ENCODE measurements at places on chromosomes 4 and X.

DNA sequence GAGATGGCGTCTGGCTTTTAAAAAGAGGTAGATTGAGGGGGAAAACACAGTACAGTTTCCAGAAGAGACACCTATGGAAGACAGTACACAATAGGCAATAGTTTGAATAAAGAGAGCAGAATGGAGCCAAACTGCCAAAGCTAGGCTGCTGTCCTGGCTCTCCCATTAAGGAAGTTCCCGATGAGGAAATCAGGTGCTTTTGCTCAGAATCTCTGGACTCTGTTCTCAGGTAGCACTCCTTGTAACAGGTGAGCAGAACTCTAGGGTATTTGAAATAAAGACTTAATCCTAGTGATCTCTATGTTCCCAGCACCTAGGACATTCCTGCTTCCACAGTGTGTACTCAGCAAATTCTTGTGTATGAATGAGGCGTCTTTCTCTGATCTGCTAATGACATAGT is 1.6 kb downstream of the EGF start:
- no peak for DNase-seq

GRCh38 chrX:16320765-16321355 is 153.6 kb downstream of the MAGEB17 start:
- no peak for DNase-seq

DNA sequence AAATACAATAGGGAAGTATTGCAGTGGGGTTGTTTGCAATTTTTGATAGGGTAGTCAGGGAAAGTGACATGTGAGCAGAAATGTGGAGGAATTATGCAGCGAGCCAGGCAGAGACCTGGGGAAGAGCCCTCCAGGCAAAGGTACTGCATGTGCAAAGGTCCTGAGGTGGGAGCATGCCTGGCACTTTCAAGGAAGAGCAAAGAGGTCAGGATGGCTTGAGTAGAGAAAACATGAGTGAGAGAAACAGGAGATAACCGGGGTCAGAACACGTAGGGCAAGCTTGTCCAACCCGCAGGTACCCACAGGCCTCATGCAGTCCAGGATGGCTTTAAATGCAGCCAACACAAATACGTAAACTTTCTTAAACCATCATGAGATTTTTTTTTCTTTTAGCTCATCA is 71.0 kb downstream of the COQ2 start:
- no peak for DNase-seq

GRCh38 chr4:138475116-138475515 is 233.0 kb upstream of the SLC7A11 start:
- DNase-seq, result no peak

DNA sequence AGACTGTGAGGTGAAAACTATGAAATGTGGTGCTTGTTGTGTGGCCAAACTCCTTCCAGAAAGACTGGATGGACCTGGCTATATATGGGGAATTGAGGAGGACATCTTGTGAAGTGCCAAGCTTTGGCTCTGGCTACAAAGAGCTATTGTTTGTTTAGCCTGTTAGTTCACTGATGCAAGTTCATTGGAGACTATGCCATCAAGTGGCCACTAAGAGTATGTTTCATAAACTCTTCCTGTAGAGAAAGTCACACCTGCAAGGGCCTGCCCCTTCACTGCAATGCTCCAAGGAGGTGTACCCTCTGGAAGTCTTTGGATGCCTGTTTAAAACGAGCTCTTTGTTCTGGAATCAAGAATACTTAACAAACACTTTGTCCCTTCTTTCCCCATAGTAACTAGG is 382.0 kb downstream of the GABRG1 start:
- DNase-seq, result no peak

GRCh38 chr4:183360161-183360919 is 38.1 kb upstream of the CLDN24 start:
- no peak for DNase-seq

GRCh38 chr4:147539959-147540358 is 59.1 kb downstream of the EDNRA start:
- DNase-seq, result no peak

DNA sequence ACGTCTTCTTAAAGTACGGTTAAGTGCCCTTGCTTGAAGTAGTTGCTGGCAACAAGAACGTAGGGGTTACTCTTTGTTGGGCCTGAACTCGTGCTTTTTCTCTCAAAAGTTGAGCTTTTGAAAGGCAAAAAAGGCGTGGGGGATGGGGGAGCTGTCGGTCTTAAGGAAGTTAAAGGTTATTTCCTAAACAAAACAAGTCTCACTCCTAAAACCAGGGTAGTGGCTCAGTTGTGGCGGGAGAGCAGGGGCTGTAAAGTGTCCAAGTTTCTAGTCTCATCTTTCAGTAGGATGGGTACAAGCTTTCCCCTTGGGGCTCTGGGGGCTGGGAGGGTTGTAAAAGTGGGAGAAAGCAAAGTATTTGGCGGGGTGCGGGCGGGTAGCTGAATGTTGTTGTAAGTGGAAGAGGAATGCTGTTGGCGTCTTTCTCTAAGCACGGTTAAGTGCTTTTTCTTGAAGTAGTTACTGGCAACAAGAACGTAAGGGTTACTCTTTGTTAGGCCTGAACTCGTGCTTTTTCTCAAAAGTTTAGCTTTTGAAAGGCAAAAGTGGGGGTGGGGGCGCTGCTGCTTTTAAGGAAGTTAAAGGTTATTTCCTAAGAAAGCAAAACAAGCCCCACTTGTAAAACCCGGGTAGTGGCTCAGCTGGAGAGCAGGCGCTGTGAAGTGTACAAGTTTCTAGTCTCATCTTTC is 904 bp upstream of the WDR1 start:
- DNase-seq, result no peak

- no peak for DNase-seq
Measured at GRCh38 chr4:181541396-181541795, 701.8 kb upstream of the TENM3 start.

DNA sequence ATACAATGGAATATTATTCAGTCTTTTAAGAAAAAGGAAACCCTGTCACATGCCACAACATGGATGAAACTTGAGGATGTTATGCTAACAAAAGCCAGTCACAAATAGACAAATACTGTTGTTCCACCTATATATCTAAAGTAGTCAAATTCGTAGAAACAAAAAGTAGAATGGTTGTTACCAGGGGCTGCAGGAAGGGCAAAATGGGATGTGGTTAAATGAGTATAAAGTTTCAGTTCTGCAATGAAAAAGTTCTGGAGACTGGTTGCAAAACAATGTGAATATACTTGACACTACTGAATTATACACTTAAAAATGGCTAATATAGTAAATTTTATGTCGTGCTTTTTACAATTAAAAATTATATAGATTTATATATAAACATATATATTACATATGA is 12.2 kb downstream of the SPOCK3 start:
- DNase-seq, result no peak

DNA sequence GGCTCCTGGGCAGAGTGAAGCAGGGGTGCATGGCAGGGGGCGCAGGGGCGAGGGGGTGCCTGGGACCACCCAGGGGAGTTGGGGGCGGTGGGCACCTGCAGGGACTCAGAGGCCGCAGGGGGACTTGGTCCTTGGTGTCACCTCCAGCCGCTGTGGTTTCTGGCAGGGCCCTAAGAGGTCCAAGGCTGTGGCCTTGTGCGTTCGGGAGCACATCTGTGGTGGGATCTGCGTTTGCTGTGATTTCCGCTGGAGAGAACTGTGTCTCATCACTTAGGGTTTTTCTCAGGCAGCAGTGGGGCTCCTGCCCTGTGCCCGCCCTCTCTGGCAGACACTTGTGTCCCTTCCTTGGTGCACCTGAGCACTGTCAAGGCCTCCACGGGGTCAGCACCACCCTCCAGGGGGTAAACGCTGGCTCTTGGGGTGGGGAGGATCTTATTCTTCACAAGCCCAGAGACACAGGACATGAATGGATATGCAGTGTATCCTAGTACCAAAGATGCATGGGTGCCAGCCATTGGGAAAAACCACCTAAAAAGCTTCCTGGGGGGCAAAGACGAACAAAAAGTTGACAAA is 66.5 kb downstream of the ACOX3 start:
- no peak for DNase-seq

GRCh38 chr4:13298655-13299054 is 185.5 kb downstream of the RAB28 start:
- DNase-seq, result no peak

DNA sequence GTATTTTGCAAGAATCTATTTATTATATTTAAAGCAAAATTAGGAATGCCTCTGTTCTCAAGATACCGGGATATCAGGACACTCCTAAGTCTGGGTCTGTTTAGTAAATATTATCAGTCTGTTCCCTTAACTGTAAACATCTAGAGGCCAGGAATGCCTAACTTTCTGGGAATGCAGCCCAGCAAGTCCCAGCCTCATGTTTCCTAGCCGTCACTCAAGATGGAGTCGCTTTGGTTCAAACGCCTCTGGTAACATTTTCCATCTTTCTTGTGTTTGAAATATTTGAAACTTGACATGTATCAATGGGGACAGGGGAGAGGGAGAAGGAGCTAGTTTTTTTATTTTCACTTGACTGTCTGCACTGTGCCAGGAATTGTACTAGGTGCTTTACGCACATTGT is 85.4 kb downstream of the FBXL5 start:
- no peak for DNase-seq

DNA sequence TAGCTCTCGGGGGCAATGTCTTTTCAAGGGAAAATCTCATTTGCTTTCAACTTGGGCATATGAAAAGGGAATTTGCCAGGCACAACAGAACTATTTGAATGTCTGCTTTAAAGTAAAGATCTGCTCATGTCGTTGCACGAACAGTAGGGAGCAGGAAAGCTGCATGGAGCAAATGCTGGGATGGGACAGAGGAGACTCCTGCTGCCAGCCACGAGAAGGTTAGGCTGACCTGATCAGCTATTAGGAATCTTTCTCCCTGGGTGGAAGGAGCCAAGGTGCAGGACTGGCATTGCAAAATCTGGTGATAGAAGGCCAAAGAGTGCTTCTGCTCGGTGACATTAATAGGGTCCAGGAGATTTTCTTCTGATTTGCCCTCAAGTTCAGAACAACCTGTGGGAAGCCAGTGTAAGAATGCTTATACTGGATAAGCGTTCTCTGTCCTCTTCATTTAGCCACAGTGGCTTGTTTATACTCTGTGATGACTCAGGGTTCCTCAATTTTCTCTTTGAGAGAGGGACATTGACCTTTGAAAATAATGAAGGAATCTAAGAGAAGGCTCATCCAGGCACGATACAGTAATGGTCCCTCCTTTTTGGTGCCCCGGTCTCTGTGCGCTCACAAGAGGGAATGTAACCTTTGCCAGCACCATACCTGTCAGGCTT is 22.9 kb downstream of the FHL1 start:
- DNase-seq, result no peak

DNA sequence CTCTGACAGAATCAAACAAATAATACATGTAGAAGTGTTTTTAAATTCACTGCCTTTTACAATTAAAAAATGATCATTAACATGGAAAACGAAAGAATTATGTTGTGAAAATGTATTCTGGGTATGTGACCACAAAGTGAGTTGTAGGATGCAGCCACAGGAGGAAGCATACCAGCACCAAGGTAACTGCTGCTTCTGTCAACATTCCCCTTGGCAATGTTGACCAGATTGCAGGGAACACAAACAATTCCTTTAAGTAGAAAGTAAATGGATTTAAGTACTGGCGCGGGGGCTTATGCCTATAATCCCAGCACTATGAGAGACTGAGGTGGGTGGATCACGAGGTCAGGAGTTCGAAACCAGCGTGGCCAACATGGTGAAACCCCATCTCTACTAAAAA is 1877.9 kb upstream of the PCDH7 start:
- no peak for DNase-seq

DNA sequence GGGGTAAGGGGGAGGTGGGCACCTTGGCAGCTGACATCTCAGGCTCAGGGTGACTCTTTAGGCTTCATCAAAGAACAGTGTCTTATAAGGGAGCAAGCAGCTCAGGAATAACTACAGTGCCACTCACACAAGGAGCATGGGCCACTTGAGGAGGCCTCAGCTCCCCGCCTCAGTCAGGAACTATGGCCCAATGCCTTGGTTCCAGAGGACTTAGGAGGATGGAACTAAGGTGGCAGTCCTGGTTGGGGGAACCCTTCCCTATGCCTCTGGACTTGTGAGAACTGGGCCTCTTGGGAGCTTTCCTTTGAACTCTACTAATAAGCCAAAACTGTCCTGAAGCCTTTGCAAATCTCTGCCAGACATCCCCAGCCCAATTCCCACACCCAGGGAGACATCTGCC is 160.6 kb downstream of the EFNB1 start:
- no peak for DNase-seq

GRCh38 chr4:173528378-173529321 is 1.4 kb downstream of the HAND2 start:
- no peak for DNase-seq

GRCh38 chrX:108735091-108735678 is 1.2 kb downstream of the IRS4 start:
- DNase-seq, result no peak

GRCh38 chr4:145883101-145883694 is 55.4 kb downstream of the ZNF827 start:
- no peak for DNase-seq

DNA sequence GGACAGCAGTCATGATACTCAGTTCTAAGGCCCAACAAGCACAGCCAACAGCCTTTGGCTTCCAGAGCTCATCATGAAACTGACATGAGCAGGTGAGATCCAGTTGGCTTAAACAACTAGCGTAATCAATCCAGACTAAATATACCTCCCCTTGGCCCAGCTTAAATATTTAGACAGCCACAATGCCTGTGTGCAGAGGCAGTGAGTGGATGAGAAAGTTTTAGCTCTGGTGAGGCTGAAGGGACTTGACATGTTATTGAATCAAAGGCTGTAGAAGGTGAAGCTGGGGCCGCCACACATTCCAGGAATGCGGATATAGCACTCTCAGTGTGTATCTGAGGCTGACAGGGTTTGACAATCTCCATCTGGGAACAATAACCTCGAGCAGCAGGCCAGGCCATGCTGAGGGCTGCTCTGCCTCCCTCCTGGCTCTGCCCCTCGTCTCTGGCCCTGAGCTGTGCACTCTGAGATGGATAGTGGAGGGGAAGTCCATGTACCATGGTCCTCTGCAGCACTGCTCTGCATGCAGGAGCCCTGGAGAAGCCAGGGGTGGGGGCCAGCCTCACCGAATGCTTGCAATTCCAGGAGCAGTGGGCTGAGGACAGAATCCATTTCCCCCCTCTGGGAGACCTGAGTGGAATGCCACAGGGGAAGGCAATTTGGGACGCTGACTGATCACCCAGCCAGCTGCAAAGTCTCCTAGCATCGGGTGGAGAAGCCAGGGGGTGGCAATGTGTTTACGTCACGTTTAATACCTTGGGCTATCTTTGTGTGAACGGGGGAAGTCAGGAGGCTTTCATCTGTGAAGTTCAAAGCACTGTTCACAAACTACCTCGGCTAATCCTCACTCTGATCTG is 37.3 kb upstream of the RASL11B start:
- DNase-seq, result no peak

- DNase-seq, result no peak
Measured at GRCh38 chrX:109841869-109842579, 109.0 kb upstream of the ACSL4 start.

- no peak for DNase-seq
Measured at GRCh38 chrX:148929686-148930085, 429.3 kb downstream of the AFF2 start.

DNA sequence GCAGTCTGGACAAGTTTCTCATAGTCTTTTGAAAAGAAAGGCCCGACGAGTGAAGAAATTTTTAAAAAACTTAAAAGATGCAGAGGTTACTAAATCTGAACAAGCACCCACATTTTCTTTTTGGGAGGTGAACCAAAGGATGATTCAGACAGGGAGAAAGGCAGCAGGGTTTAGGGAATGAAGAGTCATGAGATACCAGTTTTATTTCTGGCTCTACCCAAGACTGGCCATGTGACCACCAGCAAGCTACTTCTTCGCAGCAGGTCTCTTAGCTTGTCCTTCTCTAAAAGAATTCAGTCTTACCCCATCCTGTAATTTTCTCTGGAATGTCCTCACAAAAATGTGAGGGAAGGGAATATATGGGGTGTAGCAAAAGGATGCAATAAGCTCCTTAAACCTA is 37.6 kb downstream of the AMOT start:
- DNase-seq, result no peak

Data from endothelial cell (in vitro differentiated cells).